ENCODE measurements at places on chromosomes 7 and 10.
A peak's percentile ranks its signal among the peaks of the same experiment; 100 is the strongest.

- DNase-seq = peak; percentile 93
Measured at GRCh38 chr7:82572195-82572880, 128.8 kb upstream of the CACNA2D1 start.

DNA sequence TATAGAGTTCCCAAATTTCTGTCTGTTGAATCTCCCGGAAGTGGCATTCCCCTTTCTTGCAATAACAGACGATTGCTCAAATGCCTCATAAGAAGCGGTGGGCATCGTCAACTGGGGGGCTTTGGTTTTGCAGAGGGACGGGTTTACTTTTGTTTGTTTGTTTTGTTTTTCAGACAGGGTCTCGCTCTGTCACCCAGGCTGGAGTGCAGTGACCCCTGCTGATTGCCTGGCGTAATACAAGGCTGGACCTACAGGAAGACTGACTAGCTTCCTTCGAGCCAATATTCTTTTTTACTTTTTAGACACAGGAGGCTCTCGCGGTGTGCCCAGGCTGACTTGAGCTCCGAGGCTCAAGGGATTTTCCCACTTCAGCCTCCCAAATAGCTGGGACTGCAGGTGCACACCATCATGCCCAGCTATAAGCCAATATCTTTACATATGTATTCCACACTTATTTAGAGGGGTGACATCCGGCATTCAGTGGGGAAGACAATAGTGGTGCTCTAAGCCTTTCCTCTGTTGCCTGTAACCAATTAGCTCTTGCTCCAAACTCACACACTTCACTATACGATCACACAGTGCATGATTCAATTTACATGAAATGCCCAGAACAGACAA, 58.1 kb downstream of the FHIP2A start:
- no peak for DNase-seq

DNA sequence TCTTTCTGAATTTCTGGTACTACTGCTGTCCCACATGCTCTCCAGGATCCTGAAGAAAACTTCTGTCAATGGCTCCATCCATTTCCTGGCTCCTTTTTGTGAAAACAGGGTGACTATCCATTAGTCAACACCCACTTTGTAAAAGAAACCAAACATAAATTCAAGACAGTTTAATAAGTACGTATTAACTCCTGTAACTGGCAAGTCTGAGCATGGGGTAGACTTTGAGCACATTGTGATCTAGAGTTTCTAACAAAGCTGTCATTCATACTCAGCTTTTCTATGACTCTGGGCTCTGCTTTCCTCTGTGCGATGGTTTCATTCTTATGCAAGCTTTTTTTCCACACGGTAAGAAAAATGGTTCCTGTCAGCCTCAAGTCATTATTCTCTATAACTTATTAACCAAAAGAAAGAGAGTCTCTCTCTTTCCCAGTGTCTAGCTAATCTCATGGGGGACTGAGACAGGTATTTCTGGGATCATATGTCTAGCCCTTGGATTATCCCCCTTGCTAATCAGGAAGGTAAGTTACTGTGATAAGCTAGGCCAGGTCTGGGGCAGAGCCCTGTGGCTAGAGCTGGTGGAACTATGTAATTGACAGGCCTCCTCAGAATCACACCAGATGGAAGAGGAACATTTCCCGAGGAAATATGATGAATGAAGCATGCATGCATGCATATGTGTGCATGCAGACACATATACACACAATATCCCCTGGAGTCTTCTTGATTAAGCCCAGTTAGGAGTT, 98.5 kb downstream of the GNAI1 start:
- DNase-seq = no peak

DNA sequence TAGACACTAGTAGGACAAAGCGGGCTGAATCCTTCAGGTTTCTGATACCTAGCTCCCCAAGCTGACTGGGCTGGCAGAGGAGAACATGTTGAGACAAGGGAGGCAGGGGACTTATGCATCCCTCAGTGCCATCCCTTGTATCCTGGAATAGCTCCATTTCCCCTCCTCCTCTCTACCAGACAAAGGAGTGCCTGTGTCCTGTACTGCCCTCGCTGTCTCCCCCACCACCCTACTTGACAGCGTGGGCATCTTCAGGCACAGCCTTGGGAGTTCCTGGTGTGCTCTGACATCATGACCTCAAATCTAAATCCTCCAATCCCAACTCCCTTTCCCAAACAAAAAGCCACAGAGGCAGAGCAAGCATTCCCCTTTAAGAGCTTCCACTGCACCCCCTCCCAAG, 9.0 kb downstream of the SFXN3 start:
- DNase-seq = no peak

DNA sequence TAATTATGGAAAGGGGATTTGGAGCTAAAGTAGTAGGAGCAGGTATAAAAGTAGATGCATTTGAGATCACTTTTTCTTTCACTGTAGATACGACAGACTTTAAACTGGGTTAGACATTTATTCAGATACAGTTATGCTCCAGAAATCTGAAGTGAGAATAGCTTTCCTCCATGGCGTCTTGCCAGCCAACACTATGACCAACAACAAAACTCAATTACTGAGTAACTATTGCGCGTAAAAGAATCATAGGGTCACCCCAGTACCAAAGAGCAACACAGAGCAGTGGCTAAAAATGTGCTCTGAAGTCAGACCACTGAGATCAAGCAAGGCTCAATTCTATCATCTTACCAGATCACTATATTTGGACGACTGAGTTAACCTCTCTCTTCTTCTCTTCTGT, 262.5 kb upstream of the SORCS1 start:
- no peak for DNase-seq

- DNase-seq = no peak
Measured at GRCh38 chr7:28941633-28942032, 16.5 kb downstream of the TRIL start.

- no peak for DNase-seq
Measured at GRCh38 chr7:158281441-158281840, 306.2 kb downstream of the PTPRN2 start.

- no peak for DNase-seq
Measured at GRCh38 chr7:2104107-2104710, 128.5 kb downstream of the MAD1L1 start.

GRCh38 chr7:131778601-131779000, 222.2 kb upstream of the PODXL start:
- no peak for DNase-seq

- DNase-seq = no peak
Measured at GRCh38 chr7:133962646-133963045, 164.5 kb upstream of the LRGUK start.

GRCh38 chr10:112307358-112308124, 24.3 kb downstream of the TECTB start:
- DNase-seq = no peak

GRCh38 chr10:50385624-50386023, 134.3 kb upstream of the ASAH2 start:
- peak; percentile 1 for DNase-seq

DNA sequence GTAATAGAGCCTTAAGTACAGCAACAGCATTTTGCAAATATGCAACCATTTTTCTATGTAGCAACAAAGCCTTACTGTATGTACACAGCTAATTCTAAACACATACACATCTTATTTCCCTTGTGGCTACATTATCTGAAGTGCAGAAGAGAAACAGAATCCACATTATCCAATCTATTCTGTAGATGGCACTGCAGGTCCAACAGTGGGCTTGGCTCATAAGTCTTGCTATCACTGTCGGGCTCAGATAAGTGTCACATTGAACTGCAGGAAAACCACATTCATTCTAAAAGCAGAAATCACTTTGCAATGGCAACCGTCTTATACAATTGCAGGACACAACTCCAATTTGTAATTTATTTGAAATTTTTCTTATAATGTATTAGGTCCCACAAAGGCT, 109.8 kb upstream of the NOBOX start:
- DNase-seq = peak; percentile 80

DNA sequence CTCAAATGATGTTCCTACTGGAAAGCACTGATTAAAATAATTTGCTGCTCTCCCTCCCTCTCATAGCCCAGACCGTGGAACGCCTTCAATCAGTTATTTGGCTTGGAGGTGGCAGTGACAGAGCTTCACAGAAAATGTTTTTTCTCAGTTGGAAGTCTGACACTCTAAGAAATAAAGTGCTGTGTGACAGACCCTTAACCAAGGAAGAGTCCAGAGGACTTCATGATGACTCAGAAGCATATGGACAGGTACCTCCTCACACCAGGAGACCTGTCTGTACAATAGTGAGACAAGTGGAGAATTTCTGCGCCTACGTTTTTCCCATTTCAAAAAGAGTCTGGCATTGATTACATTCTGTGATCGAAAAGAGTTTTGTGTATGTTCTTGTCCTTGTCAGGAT, 295.5 kb downstream of the DOCK4 start:
- DNase-seq = no peak

- DNase-seq = no peak
Measured at GRCh38 chr10:3740157-3740871, 44.7 kb downstream of the KLF6 start.

- no peak for DNase-seq
Measured at GRCh38 chr10:92142949-92143348, 147.9 kb downstream of the CPEB3 start.

- DNase-seq = no peak
Measured at GRCh38 chr7:50473531-50473930, 23.4 kb upstream of the FIGNL1 start.

GRCh38 chr7:40382145-40382544, 247.3 kb downstream of the SUGCT start:
- no peak for DNase-seq

DNA sequence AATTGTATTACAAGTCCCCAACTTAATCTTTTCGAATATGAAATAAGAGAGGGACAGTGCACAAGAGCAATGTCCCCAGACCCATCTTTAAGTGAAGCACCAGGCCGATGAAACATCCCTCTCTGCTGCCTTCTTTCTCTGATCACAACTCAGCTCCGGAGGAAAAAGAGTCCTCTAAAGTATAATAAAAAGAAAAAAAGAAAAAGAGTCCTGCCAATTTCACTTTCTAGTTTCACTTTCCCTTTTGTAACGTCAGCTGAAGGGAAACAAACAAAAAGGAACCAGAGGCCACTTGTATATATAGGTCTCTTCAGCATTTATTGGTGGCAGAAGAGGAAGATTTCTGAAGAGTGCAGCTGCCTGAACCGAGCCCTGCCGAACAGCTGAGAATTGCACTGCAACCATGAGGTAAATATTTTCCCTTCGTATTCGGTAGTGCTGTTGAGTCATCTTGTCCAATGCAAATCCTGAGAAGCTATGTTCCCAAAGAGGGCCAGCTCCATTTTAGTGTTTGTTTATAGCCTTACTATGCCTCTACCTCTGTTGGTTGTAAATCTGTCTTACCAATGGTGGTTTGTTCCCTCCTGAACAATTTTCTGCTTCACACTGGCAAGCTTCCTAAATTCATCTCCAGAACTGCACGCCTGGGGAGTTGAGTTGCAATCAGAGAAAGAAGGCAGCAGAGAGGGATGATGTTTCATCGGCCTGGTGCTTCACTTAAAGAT, at the start of gene IFIT2:
Gene IFIT2 (plus strand): TSS at position 326 of the 725 bp plus-strand sequence. CDS start 78 bp downstream, at position 404.
- DNase-seq = peak; percentile 21

DNA sequence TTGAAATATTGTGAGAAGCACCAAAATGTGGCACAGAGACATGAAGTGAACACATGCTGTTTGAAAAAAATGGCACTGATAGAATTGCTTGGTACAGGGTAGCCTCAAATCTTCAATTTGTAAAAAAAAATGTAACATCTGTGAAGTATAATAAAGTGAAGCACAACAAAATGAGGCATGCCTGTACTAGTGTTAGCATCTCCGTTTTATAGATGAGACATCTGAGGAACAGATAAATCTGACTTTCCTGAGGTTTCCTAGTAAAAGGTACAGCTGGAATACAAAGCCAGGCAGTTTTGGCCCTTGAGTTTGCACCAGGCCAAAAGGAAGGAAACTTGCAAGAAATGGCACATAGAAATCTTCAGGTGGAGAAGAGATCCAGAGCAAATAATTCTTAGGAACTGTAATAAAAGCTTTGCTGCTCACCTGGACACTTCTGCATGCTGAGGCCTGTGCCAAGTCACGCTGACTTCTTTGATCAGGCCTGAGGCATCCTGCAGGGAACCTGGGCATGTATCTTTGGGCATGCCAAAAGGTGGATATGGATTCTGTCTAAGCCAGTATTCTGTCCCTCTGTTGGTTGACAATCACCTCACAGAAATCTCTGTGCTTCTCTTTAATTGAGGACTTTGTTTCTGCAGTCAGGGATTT, 251.5 kb upstream of the PLPP4 start:
- DNase-seq = no peak
